ENCODE measurements at places on chromosomes 4 and X.
A peak's percentile ranks its signal among the peaks of the same experiment; 100 is the strongest.

DNA sequence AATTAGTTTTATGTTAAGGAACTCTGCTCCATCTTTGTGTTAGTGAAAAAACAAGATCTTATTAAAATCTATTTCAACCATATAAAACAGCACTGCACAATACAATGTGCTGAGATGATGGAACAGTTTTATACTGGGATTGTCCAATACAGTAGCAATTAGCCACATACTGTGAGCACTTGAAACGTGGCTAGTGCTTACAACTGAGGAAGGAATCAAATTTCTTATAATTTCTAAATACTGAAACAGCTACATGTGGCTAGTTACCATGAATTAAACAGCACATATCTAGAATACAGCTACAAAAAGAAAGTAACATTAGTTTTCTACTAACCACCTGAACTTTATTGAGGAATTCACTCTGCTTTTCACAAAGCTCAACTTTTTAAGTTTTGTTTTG lies 14.7 kb downstream of the NFXL1 start:
- DNase-seq = no peak

- DNase-seq = no peak
Observed at GRCh38 chr4:13246107-13246506, 238.0 kb downstream of the RAB28 start.

GRCh38 chr4:185254434-185254833 lies 45.0 kb downstream of the SNX25 start:
- no peak for DNase-seq

DNA sequence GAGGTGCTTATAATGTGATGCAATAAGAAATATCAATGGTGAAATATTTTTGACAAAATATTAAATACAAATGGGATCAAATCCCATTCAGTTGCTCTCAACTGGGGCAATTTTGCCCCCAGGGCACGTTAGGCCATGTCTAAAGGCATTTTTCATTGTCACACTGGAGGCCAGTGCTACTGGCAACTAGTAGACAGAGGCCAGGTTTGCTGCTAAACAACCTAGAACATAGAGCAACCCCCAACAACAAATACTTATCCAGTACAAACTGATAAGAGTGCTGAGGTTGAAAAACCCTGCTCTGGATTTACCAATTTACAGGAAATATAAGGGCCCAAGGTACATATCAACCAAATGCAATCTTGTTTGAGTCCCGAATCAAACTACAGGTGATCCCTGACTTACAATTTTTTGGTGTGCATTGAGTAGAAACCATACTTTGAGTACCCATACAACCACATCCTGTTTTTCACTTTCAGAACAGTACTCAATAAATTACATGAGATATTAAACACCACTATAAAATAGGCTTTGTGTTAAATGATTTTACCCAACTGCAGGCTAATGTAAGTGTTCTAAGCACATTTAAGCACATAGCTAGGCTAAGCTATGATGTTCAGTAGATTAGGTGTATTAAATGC lies 237.5 kb downstream of the HNRNPD start:
- DNase-seq = no peak

- DNase-seq = no peak
Observed at GRCh38 chrX:112577146-112577545, 102.6 kb downstream of the LHFPL1 start.

GRCh38 chrX:149208307-149208706 lies 296.8 kb downstream of the IDS start:
- no peak for DNase-seq

GRCh38 chr4:77075869-77076799 lies at the start of gene CCNI:
TSS of gene CCNI (minus strand) at chr4:77075989. CDS start at chr4:77066362, 9,627 bp downstream.
- DNase-seq = peak; percentile 90

DNA sequence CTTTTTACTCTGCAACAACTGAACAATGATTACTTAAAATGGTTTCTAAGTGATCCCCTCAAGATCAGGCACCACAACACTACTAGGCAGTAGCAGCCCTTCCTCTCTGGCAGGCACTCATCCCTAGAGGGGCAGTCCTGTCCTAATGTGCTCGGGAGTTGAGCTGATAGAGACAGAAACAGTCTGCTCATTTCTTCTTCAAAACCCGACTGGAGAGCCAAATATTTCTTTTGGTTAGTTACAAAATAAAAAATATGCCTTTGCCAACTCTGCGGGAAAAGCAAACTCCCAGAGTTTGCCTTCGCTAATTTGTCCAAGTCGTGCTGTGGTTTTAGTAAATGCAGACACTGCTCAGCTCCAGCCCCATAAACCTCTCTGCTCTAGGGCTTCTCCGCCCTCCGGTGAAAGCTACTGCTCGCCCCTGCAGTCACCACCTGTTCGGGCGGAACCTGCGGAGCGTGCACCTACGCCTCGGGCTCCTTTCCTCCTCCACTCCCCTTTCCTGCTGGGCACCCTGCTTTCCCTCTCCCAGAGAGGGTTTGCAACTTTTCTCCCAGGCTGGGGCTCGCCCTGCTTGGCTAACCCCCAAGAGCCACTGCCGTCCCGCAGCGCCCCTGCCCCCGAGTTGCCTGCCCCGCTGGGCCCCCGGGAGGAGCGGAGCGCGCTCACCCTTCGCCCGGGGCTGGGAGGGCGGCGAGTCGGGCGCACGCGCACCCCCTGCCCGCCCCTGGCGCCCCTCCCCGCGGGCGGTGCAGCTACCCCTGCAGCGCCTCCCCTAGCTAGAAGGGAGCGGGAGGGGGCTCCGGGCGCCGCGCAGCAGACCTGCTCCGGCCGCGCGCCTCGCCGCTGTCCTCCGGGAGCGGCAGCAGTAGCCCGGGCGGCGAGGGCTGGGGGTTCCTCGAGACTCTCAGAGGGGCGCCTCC lies at the start of gene NPNT:
Gene NPNT (plus strand): TSS at position 812 of the 923 bp plus-strand sequence. CDS start 182 bp downstream, outside the sequence.
- peak; percentile 7 for DNase-seq

- no peak for DNase-seq
Observed at GRCh38 chr4:169682372-169683047, 62.1 kb downstream of the CLCN3 start.

DNA sequence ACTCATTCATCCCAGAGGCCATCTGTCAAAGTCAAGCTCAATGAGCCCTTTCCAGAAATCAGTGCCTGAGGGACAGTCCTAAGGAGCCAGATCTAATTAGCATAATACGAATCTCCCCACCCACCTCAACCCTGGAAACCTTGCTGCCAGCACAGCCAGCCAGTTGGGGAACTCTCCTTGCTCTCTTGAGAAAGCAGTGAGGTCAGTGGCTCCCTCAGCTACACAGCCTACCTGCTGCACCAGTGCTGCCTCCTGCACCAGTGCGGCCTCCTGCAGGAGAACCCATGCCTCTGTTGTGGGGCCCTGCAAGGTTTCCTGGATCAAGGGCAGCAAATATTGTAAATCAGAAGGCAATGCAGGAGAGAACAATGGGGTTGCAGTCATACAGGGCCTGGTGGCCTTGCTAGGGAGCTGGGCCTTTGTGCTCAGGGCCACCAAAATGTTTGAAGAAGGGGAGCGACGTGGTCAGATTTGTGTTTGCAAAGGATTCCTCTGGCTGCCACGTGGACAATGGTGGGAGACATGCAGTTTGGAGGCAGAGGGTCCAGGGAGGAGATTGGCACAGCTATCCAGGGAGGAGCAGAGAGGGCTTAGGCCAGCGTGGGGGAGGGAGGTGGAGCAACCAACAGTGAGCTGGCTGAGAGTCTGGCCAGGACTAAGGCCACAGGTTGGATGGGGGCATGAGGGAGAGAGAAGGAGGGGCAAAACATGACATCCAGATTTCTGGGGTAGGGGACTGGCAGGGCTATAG lies 124.3 kb upstream of the MAMLD1 start:
- DNase-seq = no peak
